BJ (cell line): ENCODE measurements at places on chromosomes 11 and 22.

GRCh38 chr11:27388869-27389268 lies 25.9 kb upstream of the CCDC34 start:
- no peak for DNase-seq

- DNase-seq = peak; percentile 86
These were observed 458.3 kb downstream of the METTL15 start for GRCh38 chr11:28566339-28567089.

DNA sequence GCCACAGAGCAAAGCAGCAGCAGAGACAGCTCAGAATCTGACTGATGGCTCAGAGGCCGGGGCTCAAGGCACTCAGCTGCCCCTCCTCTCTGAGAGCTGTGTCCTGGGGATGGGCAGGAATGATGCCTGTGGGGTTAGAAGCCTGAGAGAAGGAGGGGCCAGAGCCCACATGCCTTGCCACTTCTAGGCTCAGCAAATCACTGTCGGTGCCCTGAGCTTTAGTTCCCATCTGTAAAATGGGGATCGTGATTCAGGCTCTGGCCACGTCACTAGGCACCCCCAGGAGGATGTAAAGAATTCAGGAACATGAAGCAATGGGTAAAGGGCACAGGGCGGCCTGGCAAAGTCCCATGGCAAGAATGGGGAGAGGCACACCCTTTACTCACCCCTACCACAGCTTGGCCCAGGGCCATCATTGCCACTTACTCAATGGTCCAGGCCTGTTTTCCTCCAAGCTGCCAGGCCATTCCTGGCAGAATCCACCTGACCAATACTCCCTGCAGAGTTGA lies 3.4 kb upstream of the CDC42EP2 start:
- DNase-seq = no peak

GRCh38 chr11:124109377-124109776 lies 5.9 kb upstream of the VWA5A start:
- no peak for DNase-seq

DNA sequence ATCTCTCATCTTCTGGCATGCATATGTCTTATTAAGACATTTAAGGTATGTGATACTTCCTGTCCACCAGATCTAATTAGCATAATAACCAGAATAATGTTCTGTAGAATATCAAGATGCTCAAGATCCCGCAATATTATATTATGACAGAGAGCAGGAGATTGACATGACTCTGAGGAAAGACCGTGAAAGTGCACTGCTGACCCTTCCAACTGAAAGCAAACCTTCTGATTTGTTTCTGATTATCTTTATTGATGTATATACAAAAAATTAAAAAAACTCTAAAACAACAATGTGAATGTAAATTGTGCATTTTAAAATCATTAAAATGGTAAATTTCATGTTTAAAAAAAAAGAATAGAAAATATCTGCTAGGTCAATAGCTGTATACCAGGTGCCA lies 184.4 kb upstream of the TMEM45B start:
- DNase-seq = no peak

GRCh38 chr11:101913656-101914055 lies 1.2 kb upstream of the CEP126 start:
- DNase-seq = no peak

GRCh38 chr11:122089111-122089510 lies 26.9 kb downstream of the BLID start:
- no peak for DNase-seq

- no peak for DNase-seq
These were observed 325.4 kb upstream of the CCDC90B start for GRCh38 chr11:83611600-83611999.

DNA sequence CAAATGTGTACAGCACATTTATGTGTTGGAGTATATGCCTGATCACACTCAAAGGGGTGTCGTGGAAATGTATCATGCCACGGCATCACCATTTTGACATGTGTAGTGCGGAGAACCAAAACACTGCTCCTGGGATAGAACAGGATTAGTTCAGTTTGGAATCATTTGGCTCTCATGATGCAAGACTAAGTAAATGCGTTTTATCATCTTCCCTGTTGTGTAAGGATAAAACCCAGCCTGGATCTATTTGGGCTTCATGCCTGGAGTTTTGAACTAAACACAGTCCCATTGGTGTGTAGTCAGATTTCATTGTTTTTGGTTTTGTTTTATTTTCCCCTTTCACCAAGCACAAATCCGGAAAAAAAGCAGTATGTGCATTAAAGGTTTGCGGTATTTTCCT lies 574.3 kb downstream of the NTM start:
- DNase-seq = no peak

- DNase-seq = peak; percentile 87
These were observed 2.5 kb upstream of the NPAS4 start for GRCh38 chr11:66418168-66418985.

DNA sequence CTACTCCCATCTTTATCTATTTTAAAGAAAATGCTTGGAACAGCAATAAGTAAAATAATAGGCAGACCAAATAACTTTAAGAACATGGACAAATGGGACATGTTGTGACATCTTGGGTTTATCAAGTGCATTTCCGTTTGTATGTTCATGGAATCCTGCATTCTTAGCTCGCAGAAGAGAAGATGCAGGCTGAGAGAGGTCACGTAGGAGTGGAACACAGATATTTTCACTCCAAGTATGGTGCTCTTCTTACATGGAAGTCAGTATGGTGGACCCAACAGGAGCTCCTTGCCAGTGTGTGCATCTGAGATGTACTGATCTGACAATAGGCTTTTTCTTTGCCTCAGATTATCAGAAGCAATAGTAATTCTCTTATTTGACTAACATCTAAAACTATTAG lies 1.7 kb downstream of the E2F8 start:
- DNase-seq = no peak

DNA sequence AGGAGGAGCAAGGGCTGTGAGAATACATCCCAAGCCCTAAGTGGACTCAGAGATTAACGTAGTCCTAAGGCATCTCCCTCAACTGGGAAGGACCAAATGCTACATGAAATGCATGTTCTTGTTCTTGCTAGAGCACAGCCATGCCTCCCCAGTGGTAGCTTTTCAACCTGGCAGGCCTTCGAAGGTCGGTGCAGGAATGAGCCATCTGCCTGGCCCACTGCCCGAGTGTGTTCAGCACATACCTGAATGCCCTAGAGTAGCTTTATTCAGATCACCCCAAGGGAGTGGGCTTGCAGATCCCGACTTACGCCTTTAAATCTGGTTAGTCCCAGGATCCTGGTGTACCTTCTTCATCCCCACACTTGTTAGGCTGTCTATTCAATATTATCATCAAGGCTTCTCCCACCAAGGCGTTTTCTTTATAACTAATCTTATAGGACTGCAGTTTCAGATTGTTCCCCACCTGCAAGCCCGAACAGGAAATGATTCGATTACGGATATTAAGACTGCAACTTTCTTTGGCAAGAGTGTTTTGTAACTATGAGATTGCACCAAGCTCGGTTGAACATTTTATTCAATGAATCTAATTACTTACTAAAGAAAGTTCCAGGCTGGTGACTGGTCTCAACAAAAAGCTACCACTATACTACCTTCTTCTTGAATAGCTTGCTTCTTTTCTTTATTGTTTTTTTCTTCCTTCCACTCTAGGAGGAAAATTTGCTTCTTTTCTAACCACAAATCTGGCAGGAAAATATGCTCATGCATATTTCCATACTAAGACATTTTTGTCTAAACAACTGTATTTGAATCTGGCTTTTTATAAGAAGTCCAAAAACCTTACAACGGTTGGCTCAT lies 115.6 kb downstream of the SGSM3 start:
- DNase-seq = no peak

GRCh38 chr22:47333625-47334024 lies 571.2 kb downstream of the TBC1D22A start:
- no peak for DNase-seq

DNA sequence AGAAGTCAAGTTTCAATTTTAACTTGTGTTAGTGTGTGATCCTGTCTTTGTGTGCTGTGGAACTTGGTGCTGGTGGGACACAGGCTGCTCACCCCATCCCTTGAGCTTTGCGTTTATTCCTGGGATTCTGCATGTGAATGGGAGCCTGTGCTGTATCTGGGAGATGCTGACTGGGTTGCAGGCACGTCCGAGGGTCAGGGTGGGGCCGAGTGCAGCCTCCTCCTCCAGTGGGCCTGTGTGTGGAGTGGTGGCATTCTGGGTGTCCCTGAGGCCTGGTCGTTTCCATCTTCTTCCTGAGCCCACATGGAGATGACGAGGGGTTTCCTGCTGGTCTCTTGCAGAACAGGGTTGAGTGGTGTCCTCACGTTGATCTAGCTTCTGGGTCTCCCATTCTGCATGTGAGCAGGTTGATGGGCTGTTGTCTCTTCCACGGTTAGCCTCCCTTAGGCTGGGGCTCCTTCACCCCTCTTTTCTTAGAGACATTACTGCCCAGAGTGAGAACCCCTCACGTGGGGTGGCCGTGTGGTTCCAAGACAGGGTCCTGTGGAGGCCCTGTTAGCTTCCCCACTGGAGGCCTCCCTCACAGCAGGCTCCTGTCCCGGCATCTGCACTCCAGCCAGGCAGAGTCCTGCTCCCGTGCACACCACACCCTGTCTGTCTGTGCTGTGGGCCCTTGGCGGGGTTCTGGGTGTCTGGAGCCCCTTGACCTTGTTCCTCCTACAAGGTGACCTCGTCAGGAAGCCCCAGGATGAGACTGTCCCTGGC lies 4.9 kb downstream of the PTDSS2 start:
- DNase-seq = no peak

DNA sequence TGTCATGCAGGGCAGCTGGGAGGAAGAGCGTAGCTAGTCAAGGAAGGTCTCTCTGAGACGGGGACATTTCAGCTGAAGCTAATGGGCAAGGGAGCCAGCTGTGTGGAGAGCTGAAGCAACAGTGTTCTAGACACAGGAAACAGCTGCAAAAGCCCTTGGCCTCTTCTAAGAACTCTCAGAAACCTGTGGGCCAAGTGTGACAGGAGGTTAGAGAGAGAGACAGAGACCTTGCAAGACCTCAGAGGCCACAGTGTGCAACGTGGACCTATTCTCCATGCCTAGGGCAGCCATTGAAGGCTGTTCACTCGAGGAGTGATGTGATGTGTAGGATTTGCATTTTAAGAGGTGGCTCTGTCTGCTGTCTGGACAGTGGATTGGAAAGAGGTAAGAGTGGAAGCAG lies 48.7 kb upstream of the TNRC6B start:
- DNase-seq = no peak

- no peak for DNase-seq
These were observed 38.2 kb downstream of the BRD1 start for GRCh38 chr22:49789289-49790141.

GRCh38 chr11:95516175-95516574 lies 273.4 kb downstream of the FAM76B start:
- no peak for DNase-seq

- DNase-seq = no peak
These were observed 79.5 kb downstream of the SC5D start for GRCh38 chr11:121372028-121372427.

- DNase-seq = no peak
These were observed 5.9 kb downstream of the PHOX2A start for GRCh38 chr11:72238040-72238450.

DNA sequence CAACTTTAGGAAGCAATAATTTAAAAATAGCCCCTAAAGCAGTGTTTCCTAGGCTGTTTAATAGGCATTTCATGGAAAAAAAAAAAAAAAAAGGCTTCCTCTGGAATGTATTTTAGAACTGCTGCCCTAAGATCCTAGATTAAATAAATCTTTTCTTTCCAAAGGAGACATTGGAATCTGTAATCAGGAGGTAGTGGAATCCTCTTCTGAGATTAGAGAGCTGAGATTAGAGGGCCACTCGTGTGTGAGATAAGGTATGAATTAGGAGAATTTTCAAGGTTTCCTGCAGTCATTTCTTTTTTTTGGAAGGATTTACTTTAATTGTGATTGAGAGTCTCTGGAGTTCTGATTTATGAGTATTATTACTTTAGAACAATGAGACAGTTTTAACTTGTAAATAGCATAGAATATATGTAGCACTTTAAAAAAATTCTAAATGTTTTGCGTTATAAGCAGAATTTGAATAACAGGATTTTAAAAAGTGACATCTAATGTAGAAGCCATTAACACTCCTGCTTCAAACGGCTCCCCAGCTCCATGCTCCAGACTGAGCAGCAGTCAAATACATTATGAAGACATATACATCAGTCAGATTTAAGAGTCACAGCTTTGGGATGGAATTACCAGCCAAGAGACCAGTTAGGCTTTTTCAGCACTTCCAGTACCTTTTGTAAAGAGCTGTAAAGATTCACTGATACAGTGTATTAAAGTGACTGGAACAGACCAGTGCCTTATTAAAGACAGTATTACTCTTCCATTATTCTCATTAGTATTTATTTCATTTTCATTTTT lies 5.0 kb downstream of the EED start:
- DNase-seq = no peak

GRCh38 chr11:13880634-13881033 lies 81.9 kb upstream of the SPON1 start:
- no peak for DNase-seq

GRCh38 chr11:120714438-120714837 lies 202.9 kb downstream of the GRIK4 start:
- DNase-seq = no peak

- DNase-seq = no peak
These were observed 114.6 kb upstream of the SESN3 start for GRCh38 chr11:95345651-95346050.

GRCh38 chr22:34973926-34974325 lies 92.0 kb upstream of the ISX start:
- no peak for DNase-seq

GRCh38 chr11:12088047-12088481 lies 22.3 kb upstream of the MICAL2 start:
- DNase-seq = no peak

GRCh38 chr11:127056338-127056971 lies 55.9 kb upstream of the KIRREL3 start:
- DNase-seq = no peak

DNA sequence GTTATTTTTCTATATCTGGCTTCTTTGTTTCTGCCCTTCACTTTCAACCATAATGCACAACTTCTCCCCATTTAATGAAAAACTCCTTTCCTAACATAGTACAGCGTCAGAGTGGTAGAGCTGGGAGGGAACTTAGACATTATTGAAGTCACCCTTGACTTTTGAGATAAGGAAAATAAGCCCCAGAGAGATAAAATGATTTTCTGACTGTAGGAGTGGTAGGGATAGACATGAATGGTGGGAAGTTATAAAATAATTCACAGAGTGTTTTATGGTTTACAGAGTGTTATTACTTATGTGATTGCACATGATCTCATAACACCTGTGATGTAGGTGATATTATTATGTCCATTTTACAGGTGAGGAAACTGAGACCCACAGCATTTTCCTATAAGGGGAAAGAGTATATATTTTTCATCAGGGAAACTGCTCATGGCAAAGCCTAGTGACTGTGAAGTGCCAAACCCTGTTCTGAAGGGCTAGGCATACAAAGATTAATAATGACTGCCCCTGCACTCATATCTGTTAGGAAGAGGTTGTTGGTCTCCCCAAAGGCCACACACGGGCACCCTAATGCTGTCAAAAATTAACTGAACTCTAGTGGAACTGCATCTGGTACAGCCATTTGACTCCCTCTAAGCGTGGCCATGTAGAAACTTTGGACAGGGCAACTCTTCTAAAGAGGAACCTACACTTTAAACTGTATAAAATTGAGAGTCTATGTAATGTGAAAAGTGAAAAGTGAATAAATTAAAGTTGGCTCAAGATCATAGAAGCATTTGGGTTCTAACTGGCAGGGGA lies 61.1 kb upstream of the PICALM start:
- DNase-seq = no peak
